ENCODE measurements at places on chromosomes 2 and 18.

DNA sequence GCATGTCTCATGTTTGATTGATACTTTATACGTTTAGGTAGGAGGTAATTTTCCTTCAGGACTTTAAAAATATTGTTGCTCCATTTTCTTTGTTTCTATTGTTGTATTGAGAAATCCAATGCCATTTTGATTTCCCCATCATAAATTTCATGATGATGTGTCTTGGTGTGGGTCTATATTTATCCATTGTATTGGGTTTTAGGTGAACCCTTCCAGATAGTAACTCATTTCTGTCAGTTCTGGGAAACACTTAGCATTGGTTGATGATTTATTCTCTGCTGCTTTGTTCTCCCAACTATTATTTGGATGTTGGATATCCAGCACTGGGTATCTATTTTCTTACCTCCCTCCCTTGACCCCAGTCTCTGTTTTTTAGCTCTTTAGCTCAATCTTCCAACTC is 10.0 kb downstream of the MRPL19 start:
- DNase-seq = no peak

GRCh38 chr18:4454537-4455112 is 482 bp downstream of the DLGAP1 start:
- no peak for DNase-seq

- no peak for DNase-seq
These were observed 349.8 kb upstream of the SPRED2 start for GRCh38 chr2:65782186-65782585.

DNA sequence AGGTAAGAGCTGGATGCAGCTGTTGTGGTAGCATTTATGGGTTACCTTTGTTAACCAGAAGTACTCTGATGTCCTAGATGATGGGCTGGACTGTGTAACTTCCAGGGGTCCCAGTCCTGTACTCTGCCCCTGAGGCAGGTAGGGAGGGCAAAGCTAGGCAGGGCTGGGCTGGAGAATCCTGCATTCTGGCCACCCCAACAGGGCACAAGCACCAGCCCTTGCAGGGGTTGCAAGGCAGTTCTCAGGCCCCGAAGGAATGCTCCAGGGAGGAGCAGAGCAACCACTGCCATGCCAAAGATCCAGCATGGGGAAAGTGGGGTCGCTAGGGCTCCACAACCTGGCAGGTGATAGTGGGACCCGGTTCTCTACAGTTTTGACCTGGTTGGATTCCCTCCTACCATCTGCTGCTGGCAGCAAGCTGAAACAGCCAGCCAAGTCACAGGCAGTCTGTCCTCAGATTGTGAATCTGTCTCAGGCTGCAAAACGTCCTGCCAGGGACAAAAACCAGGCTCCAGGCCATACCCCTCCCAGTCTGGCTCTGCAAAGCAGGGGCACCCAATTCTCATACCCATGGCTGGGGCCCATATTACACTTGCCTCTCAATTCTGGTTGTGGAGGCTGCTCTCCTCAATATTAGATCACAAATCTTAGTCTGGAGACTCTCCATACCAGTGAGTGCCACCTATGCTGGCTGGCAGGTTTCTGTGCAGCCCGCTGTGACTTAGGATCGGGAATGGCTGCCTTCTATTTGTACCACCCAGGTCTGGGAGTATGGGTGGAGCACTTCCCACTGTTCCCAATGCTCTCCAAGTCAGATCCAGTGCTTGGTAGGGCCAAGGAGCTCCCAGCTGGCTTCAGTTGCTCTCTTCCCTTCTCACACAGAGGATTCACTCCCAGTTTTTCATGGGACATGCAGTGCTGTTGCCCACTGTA is 61.1 kb downstream of the SMCHD1 start:
- DNase-seq = no peak

GRCh38 chr18:49230326-49230725 is 230.1 kb downstream of the DYM start:
- peak; percentile 34 for DNase-seq

GRCh38 chr18:23872701-23873550 is 141.6 kb upstream of the TTC39C start:
- DNase-seq = no peak

DNA sequence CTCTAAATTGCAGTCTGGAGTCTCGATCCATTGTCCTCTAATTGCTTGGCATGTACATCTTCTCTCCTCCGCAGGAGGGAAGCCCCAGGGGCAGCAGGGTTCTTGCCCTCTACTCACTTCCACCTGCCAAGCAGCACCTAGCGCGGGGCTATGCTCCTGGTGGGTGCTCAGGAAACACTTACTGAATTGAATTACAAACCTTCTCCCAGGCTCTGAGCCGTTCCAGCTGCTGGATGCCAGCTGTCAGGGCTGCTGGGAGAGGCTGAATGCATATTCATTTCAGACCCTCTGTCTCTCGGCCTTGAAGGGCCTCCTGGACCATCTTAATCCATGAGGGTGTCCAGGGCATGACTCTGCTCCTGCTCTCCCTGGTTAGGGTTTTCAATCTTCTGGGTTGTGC is 94.0 kb downstream of the CELF4 start:
- DNase-seq = no peak

GRCh38 chr2:170715062-170715931 is at the start of gene SP5:
SP5 (plus strand) TSS chr2:170715337; CDS start chr2:170715513, 176 bp downstream.
- peak; percentile 24 for DNase-seq

GRCh38 chr2:105635564-105635963 is 109.1 kb upstream of the NCK2 start:
- no peak for DNase-seq

- DNase-seq = no peak
These were observed 487.9 kb downstream of the STK39 start for GRCh38 chr2:167759531-167759930.

GRCh38 chr2:119364798-119365197 is 1.8 kb downstream of the C2orf76 start:
- DNase-seq = no peak

GRCh38 chr2:83633423-83633822 is 825.7 kb downstream of the SUCLG1 start:
- DNase-seq = peak; percentile 78

- no peak for DNase-seq
These were observed 174.8 kb upstream of the ACAA2 start for GRCh38 chr18:49988101-49988500.

GRCh38 chr2:173119944-173120343 is 44.3 kb downstream of the MAP3K20 start:
- DNase-seq = no peak

DNA sequence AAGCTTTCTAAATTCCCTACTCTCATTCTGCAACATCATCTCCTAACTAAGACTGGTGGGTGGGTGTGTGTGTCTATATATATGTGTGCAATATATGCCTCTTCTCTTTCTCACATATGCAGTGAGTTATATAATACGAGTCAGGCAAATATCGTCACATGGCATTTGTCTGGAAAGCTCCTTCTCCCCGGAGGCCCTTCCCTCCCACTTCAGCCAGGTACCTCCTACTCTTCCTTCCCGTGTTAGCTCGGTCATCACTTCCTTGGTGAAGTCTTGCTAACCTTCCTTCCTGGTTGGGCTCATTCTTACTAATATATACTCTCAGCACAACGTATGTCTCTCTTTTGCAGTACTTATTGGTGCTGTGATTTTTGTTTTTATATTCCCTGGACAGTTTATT is 66.4 kb upstream of the NCK2 start:
- no peak for DNase-seq

DNA sequence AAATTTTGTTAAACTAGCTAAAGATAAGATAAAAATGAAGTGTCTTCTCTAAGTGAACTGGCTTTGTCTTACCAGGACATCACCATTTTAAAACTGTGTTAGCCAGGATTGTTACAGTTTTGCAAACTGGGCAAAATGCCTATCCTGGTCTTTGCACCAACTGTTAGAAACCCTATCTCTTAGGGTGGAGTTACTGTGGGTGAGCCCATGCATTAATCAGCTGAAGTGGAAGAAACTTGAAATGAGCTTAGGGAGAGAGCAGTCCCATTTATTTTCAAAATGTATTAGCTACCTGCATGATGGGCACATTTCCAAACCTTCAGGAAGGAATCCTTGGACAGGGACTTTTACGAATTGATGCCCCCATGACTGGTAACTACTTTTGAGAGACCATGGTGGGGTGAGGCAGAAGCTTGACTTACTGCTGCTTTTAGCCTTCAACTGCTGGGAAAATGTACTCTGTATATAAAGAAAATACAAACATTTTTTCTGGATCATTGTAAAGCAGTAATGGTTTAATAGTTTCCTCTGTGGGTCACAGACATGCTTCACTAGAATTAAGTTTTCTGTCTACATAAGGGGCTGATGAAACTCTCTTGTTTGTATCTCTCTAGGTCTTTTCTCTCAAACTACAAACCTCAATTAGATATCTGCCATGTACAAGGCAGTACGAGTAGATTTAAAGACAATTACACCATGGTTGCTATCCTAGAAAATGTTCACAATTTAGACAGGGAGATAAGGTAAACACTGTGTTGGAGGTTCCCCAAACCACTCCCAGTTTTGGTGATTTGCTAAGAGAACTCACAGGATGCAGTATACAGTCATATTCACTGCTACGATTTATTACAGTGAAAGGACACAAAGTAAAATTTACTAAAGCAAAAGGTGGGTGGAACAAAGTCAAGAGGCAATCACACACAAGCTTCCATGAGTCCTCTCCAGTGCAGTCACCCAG is 321.4 kb upstream of the MMADHC start:
- no peak for DNase-seq

DNA sequence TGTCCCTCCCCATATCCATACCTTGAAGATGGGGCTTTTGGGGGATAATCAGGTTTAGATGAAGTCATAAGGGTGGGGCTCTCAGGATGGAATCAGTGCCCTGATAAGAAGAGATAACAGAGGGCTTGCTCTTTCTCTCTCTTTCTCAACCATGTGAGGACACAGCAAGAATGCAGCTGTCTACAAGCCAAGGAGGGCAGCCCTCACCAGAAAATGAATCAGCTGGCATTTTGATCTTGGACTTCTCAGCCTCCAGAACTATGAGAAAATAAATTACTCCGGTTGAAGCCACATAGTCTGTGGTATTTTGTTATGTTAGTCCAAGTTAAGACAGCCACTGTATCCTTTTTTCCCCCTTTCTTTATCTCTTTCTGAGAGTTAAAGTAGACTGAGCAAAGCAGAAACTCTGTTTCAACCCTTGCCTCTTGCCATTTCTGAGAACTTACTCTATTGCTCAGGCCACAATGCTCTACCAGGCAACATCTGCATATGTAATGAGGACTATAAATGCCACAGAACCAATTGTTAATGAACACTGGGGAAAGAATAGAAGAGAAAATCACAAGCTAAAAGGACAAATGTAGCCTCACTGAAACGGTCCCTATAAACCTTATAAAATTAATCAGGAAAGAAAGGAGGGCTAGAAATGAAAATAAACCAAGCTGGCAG is 56.9 kb downstream of the SRBD1 start:
- DNase-seq = peak; percentile 77

GRCh38 chr2:127103243-127104165 is 3.5 kb downstream of the BIN1 start:
- no peak for DNase-seq

GRCh38 chr18:80088036-80088435 is 21.0 kb upstream of the ADNP2 start:
- no peak for DNase-seq

DNA sequence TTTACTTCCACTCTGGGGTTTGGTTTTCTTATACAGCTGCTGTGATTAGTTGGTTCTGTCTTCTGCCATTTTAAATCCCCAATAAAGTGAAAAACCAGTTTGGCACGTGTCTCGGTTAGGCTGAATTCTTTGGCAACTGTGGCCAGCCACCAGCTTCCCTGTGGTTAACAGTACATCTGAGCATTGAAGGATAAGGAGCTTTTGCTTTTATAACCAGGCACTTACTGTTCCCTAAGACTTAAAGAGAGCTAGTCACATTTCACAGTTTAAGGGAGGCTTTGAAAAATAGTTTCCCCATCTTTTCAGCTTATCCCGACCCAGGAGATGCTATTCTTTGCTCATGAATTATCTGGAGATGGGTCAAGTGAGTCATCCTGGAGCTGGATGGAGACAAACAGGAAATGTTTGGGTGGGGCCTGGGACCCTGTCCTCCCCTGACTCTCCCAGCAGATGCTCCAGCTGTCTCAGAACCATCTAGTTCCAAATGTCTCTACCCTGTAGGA is 57.3 kb upstream of the EML6 start:
- peak; percentile 91 for DNase-seq

- DNase-seq = no peak
These were observed 55.7 kb downstream of the TMEM18 start for GRCh38 chr2:621303-622099.

- peak; percentile 42 for DNase-seq
These were observed 30.9 kb downstream of the MREG start for GRCh38 chr2:215982465-215982875.

- no peak for DNase-seq
These were observed 132.8 kb upstream of the DOK6 start for GRCh38 chr18:69267895-69268294.

- peak; percentile 23 for DNase-seq
These were observed 21.2 kb downstream of the ODC1 start for GRCh38 chr2:10426726-10427617.

DNA sequence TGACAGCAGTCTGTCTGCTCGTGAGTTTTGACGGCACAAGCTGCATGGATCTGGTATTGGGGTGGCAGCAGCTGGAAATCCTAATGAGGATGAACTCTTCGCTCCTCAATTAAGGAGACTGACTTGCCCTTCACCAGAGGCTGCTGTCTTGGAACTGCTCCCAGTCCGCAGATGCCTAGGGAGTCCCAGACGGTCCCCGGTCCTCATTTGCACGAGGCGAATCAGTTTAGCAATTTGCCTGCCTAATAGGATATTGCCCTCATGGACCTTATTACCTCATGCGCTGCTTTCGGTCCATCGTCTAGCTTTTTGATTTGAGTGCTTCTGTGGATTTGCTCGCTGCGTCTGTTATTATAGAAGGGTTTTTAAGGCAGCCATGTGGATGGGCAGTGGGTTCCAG is 40.6 kb downstream of the ASAP2 start:
- no peak for DNase-seq

DNA sequence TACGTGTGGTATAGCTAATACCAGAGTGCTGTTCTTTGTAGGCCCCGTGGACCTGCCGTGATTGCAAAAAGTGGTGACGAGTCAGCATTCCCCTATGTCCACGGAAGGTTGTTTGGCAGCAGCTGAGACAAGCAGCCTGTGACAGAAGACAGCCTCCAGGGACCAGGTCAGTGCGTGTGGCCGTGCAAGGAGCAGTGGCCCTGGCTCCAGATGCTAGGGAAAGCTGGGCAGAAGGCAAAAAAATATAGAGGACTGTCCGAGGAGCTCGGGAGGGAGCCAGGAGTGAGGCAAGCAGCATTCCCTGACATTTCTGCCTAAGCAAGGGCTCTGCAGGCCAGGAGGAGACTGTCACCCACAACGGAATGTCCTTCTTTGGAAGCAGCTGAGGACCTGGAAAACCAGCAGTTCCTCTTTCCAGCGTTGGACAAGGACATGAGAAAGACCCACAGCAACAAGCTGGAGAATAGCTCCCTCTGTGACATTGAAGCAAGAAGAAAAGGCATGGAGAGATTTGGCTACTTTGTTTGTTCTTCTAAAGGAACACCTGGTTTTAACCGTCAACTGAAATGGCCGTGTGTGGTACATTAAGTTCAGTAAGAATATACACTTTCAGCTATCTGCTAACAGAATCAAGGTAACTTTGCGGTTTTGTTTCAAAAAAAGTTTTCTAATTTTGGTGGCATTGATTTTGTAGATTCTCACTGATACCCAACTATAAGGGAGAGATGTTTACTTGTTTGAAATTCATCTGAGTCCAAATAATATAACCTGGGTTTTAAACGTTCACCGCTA is 58.3 kb downstream of the NPAS2 start:
- DNase-seq = no peak

GRCh38 chr2:70890469-70891065 is 45.1 kb upstream of the ATP6V1B1 start:
- DNase-seq = peak; percentile 24

Data from fibroblast of skin of back (primary cell).